ENCODE measurements at places on chromosomes 7 and 10. TPM values are rescaled to one million over a fixed set of nuclear protein-coding genes. Genes with fewer than 3 reads are reported as not detected.
A peak's percentile ranks its signal among the peaks of the same experiment; 100 is the strongest.

- no peak for DNase-seq
Measured at GRCh38 chr7:91266689-91267090, 2.5 kb downstream of the FZD1 start.

- peak; percentile 66 for DNase-seq
Measured at GRCh38 chr10:118960157-118961090, 69.1 kb upstream of the NANOS1 start.

GRCh38 chr10:6416892-6417512 lies 163.1 kb downstream of the PRKCQ start:
- DNase-seq = peak; percentile 47

DNA sequence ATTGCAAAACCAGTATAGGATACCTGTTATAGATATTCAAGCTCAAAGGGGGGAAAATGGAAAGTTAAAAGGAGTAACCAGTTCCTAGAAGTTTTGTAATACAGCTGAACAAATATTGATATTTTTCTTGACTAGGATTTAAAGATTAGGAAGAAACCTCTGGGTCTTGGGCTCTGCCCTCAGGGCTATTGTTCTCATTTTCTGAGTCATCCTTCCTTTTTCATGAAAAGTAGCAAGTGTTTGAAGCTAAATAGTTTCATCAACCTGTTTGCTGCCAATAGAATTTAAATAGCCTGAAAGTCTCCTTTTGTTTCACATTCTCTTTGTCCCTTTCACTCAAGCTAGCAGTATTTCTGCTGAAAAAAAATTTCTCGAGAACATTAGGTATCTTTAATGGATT lies 1061.1 kb upstream of the GHITM start:
- DNase-seq = no peak

GRCh38 chr10:79293841-79294581 lies 53.3 kb upstream of the PPIF start:
- no peak for DNase-seq

- no peak for DNase-seq
Measured at GRCh38 chr10:77079592-77080300, 557.9 kb downstream of the KCNMA1 start.

Gene CDH23
- 4.2 TPM for polyA plus RNA-seq

- peak; percentile 32 for DNase-seq
Measured at GRCh38 chr10:73586583-73586984, 4.6 kb downstream of the USP54 start.
